ENCODE measurements at places on chromosomes 12 and 14.
A peak's percentile ranks its signal among the peaks of the same experiment; 100 is the strongest.

DNA sequence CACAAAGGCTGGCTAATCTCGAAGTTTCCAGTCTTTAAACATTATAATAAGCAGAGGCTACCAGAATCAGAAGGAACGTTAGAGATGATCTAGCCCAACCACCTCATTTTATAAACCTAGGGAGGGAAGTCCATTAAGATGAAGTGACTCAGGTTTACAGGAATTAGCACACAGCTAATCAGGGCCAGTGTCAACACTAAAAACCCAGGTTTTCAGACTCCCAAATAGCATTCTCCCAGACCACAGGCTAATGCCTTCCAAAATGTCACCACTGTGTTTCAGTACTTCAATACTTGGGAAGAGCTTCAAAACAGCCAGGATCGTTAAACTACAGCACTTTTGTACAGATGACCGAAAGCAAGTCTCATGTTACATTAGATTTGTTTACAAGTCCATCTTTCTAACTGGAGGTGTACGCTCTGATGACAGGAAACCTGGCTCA lies 89.2 kb downstream of the FOXN3 start:
- no peak for DNase-seq

DNA sequence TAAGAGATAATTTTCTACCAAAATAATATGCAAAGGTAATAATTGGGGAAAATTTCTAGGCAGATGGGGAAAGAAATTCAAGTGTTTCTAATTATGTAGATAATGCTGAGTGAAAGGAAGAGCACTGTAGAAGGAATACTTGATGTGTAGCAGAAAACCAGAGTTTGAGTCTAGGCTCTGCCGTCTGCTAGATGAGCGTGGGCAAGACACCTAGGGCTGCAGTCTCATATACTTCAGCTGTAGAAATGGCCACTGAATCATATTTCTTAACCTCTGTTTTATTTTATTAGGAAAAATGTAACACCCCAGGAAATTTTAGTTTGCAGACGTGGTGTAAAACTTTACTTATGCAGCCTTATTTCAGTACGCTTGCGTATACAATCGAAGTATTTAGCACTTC lies 59.8 kb upstream of the SLC38A2 start:
- DNase-seq, result no peak

- no peak for DNase-seq
Observed at GRCh38 chr14:31371646-31372045, 48.7 kb downstream of the HEATR5A start.

DNA sequence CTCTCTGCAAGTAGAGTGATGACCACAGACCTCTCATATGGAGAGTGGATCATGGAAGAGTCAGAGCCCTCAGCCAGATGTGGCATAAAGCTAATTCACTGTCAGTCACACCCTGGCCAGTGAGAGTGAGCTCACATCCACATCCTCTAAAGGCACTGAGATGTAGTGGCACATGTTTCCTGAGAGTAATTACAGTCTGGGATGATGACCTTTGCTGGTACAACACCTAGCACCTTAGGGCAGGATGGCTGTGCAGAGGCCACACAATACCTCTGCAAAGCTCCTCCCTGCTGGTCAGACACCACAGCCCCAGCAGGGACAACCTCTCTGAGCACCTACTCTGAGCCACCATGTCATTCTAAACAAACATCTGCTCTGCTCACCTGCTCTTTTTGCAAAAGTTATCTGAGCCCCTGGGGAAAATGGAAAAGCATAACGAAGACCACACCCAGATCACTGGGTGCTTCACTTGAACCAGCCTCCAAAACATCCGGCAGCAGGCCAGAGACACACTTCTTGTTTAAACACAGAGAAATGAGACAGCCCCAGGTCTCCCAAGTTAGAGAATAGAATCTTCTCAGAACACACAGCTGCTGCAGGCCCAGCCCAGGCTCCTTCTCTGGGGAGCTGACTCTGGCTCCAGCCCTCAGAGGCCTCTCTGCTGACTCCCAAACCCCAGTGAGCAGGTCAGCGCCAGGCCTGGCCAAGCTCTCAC lies 30.3 kb downstream of the PITPNM2 start:
- no peak for DNase-seq

GRCh38 chr12:27838543-27839185 lies 58.6 kb upstream of the MANSC4 start:
- DNase-seq, result no peak

DNA sequence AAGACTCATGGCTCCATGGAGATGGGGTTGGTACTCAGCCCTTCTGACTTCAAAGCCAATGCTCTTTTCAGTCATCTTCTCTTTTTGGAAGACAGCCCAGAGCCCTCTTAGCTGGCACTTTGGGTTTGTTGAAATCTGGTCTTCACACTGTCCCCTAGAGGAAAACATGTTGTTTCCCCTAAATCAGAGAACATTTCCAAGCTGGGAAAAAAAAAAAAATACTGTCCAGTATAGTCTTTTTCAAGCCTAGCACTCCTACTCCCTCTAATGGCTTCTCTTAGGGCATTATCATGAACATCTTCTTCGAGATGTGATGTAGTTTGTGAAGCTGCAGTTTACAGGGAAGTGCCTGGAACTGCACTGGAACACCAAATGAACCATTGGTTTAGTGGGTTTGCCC lies 3.0 kb upstream of the ZC3H14 start:
- no peak for DNase-seq

DNA sequence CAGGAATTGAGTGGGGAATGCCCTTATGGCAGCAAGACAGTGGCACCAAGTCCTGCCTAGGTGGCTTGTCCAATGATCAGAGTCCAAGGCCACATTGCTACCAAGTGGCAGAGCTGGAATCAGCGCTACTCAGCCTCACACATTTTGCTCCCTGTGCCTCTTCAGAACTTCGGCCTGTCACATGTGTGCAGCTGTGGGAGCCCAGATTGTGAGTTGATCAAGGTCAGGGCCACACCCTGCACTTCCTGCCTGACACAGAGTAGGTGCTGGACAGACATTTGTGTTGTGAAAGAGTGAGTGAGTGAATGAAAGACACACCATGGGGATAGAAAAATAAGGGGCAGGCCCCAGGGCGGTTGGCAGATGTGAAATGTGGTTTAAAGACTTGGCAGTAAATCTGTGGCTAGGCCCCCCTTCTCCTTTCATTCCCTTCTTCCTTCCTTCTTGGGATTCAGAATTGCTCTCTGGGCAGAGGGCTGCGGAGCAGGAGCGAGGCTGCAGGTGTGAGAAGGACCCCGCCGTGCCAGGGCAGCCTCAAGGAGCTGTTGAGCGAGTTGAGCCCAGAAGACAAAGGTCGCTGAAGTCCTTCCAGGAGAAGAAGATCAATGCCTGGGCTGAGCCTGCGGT lies 83.5 kb downstream of the SLC25A47 start:
- DNase-seq, result no peak

- DNase-seq, result no peak
Observed at GRCh38 chr12:23361971-23362370, 587.5 kb downstream of the SOX5 start.

DNA sequence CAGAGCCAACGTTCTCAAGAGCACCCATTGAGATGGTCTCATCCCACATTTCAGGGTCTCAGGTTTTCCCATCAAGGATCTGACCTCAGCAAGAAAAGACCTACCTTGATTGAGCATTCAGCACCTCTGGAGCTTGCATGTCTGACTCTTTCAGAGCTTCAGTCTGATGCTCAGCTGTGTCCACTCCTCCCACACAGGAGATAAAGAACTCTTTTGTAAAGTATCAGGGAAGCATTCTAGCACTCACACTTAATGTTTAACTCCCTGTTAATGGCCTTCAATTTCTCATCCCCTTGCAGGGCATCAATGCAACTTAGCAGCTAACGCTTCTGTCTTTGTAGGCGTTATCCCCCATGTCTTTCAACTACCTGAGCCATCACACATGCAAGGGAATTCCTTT lies 124.1 kb downstream of the GALC start:
- no peak for DNase-seq

GRCh38 chr14:23335623-23336022 lies 14.4 kb downstream of the PABPN1 start:
- no peak for DNase-seq

DNA sequence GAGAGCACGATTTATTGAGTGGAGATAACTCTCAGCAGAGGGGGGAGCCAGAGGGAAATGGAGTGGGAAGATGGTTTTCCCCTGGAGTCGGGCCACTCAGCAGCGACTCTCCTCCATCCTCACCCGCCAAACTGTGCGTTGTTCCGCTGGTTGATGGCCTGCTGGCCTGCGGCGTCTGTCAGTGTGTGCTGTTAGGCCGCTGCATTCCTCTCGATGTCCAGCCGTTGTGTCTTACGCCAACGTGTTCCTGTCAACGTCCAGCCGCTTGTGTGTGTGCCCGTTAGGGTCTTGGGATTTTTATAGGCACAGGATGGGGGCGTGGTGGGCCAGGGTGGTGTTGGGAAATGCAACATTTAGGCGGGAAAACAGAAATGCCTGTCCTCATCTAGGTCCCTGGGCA lies 69.2 kb downstream of the PTPRQ start:
- no peak for DNase-seq

GRCh38 chr14:65160091-65160490 lies 57.8 kb upstream of the MAX start:
- DNase-seq, result no peak

- DNase-seq, result no peak
Observed at GRCh38 chr14:96799489-96800054, 2.4 kb downstream of the VRK1 start.

- no peak for DNase-seq
Observed at GRCh38 chr14:105867961-105868599, 341.7 kb downstream of the TMEM121 start.

DNA sequence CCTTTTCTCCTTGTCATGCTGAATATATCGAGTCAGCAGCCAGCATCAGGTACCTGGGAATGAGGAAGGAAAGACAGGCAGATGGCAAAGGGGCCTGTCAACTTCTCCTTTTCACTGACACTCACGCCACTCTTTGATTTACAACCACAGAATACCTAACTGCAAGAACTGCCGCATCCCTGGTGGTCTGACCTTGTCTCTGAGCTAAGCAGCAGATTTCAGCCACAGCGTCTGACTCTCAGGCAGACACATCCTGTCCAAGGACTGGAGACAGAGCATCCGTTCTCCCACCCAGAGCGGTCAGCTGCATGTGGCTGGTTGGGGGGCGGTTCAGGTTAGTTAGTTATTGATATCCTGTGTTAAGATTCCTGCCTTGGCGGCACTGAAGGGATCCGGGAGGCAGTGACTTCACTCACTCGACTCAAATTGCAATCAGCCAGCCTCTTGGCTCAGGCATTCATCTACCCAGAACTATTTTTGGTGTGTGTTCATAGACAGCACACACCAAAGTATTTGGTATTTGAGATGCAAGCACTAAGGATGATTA lies 11.2 kb upstream of the MAP1LC3B2 start:
- DNase-seq, result no peak

DNA sequence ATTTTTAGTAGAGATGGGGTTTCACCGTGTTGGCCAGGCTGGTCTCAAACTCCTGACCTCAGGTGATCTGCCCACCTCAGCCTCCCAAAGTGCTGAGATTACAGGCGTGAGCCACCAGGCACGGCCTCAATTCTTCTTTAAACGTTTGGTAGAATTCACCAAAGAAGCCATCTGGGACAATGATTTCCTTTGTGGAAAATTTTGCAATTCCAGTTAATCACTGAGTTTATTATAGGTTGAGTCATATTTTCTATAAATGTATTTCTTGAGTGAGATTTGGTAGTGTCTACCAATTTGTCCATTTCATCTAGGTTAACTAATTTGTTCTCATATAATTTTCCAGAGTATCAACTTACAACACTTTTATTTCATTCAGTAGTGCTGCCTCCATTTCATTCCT lies 683.9 kb upstream of the TMEM132C start:
- no peak for DNase-seq

GRCh38 chr12:79069009-79069408 lies 204.4 kb downstream of the SYT1 start:
- no peak for DNase-seq

- no peak for DNase-seq
Observed at GRCh38 chr12:14284184-14284722, 81.2 kb upstream of the ATF7IP start.

DNA sequence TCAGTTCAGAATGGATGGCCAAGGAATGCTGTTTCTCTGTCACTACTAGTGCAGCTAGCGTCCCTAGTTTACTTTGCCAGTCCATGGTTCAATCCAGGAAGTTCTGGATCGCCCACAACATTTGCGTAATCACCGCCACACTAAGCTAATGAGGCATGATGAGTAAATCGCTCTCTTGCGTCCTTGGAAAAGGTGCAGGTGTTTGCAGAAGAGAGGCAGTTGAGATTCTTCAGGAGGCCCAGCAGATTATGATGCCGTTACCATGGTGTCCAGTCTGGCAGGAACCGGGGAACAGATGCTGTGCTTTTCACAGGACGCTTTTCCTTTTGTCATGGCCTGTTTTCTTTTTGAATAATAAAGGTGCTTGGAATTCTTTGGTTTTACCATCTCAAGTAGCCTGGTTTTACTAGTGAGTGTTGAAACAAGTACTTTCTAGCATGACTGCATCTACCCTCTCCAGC lies 9.0 kb downstream of the TPH2 start:
- no peak for DNase-seq

GRCh38 chr12:52519826-52520662 lies at the start of gene KRT5:
Gene KRT5 (minus strand): TSS chr12:52520394. CDS start chr12:52520296, 98 bp downstream.
- DNase-seq, result no peak

- no peak for DNase-seq
Observed at GRCh38 chr12:58310368-58310767, 369.0 kb downstream of the ATP23 start.

- peak; percentile 74 for DNase-seq
Observed at GRCh38 chr12:111396726-111397445, 8.8 kb upstream of the SH2B3 start.

DNA sequence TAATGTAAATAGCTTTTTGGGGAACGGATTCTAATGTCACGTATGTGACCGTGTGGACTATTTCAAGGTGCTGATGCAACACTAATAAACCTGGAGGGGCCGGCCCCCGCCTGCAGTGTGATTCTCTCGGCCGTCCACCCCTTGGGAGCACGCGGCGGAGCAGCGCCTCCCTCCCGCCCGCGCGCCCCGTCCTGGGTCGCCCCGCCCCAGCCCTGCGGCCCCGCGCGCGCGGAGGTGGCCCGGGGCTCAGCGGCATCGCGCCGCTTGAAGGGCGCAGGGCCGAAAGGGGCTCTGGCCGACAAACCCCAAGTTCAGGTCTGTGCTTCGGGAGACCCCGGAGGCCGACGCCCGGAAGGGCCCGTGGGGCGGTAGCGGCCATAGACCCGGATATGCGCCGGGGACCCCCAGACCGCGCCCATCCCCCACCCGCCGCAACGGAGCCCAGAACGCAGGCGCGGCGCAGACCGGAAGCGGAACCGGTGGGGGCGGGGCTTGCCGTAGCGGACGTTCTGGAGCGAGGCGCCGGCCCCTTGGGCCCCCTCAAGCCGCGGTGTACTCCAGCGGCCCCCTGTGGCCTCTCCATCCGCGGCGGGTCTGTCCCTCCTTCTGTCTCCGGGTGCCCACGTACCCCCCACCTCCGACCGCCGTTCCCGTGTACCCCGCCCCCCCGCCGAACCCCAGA lies at the start of gene TEX22:
TEX22 (plus strand) TSS at position 495 of the 682 bp plus-strand sequence. CDS start 803 bp downstream, outside the sequence.
- DNase-seq, result peak; percentile 87

GRCh38 chr12:111954969-111955368 lies 58.0 kb downstream of the TMEM116 start:
- no peak for DNase-seq

- DNase-seq, result no peak
Observed at GRCh38 chr14:74843653-74844052, 32.3 kb downstream of the PROX2 start.
